Caudate nucleus (tissue), 63 donors: ENCODE measurements at places on chromosomes 2 and 18.
A peak's percentile ranks its signal among the peaks of the same experiment; 100 is the strongest.

- DNase-seq: no peak
Observed at GRCh38 chr2:41949883-41950665, 97.7 kb upstream of the PKDCC start.

- no peak for DNase-seq
Observed at GRCh38 chr18:51383116-51383515, 185.6 kb upstream of the MEX3C start.

- DNase-seq: no peak
Observed at GRCh38 chr2:113965644-113966043, 75.8 kb downstream of the ACTR3 start.

- DNase-seq: no peak
Observed at GRCh38 chr2:69644506-69644979, 1.0 kb upstream of the AAK1 start.

GRCh38 chr2:5316001-5316490 is 376.1 kb upstream of the SOX11 start:
- no peak for DNase-seq

GRCh38 chr18:37395631-37396030 is 170.0 kb downstream of the CELF4 start:
- no peak for DNase-seq

- DNase-seq: no peak
Observed at GRCh38 chr2:230794497-230794896, 70.2 kb upstream of the ITM2C start.

GRCh38 chr2:6421888-6422287 is 443.8 kb downstream of the CMPK2 start:
- no peak for DNase-seq

- DNase-seq: no peak
Observed at GRCh38 chr2:10954416-10954815, 42.7 kb downstream of the KCNF1 start.

DNA sequence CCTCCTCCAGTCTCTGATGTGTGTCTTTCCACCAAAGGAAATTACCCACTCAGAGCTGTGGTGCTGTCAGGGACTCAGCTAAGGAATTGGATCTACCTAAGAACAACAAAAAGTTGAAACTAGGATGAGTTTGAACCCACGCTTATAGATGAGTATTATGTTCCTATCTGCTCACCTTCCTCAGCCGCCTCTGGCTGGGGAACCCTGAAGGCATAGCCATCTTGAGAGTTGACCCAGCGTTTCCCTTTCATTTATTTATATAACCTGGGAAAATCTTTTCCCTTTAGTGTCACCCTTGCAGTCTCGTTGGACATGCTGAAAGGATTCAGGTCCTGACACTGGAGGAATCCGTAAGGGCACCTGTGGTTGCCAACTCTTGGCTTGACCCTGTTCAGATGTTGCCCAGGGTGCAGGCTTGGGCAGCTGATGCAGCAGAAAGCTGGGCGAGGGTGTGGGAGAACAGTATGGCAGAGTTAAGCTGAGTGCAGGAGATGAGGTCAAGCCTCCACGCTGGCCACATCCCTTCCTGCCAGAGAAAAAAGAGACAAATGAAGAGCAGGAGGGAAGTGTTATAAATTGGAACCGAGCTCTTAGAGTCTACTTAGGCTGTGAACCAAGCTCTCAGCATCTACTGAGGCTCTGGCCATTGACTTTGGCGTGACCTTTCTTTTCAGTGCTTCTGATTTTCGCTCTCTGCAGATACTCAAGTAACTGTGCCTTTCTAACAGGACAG is 1.9 kb downstream of the CDH20 start:
- peak; percentile 13 for DNase-seq

DNA sequence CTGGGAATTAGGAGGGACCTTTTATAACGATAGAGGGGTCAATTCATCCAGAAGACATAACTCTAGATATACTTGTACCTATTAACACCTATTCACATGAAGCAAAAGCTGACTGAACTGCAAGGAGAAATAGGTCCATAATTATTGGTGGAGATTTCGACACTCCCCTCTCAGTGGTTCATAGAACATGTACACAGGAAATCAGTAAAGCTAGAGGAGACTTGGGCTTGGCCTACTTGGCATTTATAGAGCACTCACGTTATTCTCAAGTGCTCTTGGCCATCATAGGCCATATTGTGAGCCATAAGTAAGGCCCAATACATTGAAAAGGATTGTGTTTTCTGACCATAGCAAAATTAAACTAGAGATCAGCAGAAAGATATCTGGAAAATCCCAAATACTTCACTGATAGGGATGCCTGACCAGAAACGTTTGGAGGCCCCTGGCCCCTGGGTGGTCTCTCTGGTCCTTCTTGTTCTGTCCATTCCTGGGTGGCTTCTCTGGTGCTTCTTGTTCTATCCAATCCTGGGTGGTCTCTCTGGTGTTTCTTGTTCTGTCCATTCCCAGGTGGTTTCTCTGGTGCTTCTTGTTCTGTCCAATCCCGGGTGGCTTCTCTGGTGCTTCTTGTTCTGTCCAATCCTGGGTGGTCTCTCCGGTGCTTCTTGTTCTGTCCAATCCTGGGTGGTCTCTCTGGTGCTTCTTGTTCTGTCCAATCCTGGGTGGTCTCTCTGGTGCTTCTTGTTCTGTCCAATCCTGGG is 49.0 kb downstream of the SNED1 start:
- DNase-seq: no peak

DNA sequence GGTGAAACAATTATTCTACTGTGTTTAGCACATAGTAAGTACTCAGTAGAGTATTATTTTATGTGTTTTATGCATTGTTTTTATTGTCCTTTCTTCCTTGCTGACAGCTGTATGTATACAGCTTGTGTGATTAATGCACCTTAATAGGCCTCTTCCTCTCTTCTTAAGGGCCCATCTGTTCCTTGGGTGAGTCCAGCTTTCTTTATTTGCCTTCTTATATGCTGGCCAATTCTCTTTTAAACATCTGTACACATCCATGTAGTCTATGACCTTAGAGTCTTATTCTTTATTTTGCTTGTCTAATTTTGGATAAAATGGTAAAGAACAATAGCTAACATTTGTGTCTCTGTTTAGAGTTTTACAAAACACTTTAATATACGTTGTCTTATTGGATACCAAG is 333.7 kb upstream of the MEIS1 start:
- DNase-seq: no peak

DNA sequence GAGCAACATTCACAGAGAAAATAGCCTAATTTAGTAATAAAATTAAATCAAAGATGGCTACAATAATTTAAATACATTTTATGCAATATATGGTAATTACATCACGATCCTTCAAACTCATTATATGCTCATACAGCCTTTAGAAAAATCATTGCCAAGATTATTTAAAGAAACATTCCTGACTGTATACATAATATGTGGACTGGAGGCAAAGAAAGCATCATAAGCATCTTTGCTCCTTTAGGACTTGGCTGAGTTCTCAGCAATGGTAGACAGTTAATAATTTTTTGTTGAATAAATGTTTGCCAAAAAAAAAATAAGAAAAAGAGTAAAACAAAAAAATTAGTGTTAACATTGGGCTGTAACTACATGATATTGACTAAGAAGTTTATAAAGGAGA is 26.9 kb downstream of the NCKAP5 start:
- DNase-seq: no peak

DNA sequence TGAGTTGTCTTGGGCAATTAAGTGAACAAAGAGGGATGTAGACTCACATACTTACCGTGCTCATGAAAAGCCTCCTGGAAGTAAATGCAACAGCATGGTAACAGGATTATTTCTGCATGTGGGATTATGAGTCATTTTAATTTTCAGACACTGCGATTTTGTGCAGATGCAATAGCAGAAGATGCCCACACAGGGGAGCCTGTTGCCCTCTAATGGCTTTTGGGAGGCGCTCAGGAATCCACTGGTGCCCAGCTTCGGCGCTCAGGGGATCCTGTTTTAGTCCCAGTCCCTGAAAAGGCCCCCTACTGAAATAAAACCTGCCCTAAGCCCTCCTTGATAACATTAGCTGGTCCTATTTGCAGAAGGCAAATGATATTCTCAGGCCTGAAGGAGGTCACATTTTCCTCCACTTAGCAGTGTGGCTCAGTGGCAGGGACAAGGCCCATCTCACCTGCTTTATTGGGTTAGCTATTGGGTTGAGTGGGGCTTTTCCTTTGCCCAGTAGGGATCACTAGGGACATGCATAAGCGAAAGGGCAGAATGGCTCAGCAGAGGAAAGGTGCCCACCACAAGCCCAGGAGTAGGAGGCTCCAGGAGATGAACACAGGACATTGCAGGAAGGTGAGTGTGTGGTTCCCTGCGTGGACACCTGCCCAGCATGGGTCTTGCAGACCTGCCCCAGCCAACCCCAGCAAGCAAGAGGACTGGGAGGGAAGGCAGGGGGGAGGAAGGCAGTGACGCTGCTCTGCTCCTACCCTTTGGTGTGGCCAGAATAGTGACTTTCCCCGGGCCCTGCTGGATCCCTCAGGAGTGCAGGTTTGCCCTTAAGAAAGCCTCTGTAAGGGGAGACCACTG is 26.5 kb upstream of the KCNS3 start:
- peak; percentile 19 for DNase-seq

DNA sequence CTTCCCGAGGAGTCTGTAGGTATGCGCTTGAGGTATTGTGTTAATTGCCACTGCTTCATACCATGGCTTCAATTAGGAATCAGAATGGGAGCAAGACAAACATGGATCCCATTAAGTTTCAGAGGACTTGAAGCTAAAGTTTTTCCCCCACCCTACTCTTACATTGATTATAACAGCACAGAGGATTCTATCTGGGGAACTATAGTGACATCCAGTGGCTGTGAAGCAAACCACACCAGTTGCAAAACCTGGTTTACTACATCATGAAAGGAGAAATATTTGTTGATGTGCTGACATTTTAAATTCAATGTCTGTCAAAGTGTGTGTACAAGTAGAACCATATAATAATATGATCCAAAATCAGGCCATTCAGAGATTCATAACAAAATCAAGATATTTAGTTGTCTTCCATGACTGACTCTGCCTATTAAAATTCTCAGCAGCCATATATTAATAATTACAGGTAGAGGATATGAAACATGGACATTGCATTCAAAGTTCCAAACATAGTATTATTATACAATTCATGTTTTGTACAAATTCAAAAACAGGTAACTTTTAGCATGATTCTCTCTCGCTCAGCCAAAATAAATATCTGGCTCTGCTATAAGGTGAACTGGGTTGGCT is 82.9 kb downstream of the GRB14 start:
- DNase-seq: no peak

DNA sequence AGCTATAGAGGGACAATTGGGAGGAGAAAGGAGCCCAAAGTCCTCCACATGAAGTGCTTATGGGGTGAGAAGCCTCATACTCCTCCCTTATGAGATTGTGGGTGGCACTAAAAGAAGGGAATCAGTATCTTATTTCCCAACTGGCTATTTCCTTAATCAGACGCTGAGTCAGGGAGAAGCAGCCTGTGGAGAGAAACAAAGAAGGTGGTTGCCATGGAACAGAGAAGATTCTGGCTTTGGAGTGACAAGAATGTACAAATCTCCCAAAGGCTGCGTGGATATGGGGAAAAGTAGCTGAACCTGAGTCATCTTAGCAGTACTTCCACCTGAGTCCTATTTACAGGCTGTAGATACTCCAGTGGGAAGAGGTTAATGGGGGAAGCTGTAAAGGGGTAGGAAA is 115.8 kb upstream of the CWC22 start:
- DNase-seq: no peak

GRCh38 chr2:204226305-204226880 is 289.8 kb downstream of the ICOS start:
- no peak for DNase-seq

DNA sequence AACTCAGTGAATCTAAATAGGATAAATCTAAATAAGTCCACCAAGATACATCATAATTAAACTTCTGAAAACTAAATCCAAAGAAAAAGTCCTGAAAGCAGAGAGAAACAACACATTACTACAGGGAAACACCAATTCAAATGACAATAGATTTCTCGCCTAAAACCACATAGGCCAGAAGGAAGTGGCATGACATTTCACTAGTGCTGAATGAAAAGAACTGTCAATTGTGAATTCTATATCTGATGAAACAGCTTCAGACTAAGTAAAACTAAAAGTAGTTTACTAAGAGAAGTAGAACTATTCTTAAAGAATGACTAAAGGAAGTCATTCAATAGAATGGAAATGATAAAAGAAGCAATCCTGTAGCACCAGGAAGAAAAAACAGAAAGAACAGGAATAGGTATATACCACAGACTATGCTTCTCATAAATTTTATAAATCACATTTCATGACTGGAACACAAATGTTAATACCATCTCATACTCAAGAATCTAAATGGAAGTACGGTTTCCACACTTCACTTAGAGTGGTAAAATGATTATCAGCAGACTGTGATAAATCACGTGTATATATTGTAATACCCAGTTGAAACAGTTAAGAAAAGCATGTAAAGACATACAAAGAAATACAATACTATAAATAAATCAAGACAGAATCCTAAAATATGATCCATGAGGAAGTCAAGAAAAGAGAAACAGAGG is 46.4 kb downstream of the ASXL2 start:
- DNase-seq: no peak

GRCh38 chr2:216987252-216987821 is 127.5 kb upstream of the TNP1 start:
- no peak for DNase-seq

DNA sequence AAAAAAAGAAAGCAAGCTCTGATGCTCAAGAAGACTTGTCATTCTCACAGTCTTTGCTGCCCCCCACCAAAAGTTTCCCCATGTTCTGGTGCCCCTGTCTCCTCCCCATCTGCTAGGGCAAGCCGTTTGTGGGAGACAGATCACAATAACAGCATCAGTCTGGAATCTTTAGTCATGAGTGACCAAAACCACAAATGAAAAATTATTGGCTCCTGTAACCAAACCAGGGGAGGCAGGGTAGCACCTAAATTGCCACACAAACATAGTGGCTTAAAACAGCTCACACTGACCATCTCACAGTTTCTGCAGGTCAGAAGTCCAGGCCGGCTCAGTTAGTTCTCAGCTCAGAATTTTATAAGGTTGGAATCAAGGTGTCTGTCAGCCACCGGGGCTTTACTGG is 9.1 kb upstream of the B3GNT7 start:
- DNase-seq: no peak

DNA sequence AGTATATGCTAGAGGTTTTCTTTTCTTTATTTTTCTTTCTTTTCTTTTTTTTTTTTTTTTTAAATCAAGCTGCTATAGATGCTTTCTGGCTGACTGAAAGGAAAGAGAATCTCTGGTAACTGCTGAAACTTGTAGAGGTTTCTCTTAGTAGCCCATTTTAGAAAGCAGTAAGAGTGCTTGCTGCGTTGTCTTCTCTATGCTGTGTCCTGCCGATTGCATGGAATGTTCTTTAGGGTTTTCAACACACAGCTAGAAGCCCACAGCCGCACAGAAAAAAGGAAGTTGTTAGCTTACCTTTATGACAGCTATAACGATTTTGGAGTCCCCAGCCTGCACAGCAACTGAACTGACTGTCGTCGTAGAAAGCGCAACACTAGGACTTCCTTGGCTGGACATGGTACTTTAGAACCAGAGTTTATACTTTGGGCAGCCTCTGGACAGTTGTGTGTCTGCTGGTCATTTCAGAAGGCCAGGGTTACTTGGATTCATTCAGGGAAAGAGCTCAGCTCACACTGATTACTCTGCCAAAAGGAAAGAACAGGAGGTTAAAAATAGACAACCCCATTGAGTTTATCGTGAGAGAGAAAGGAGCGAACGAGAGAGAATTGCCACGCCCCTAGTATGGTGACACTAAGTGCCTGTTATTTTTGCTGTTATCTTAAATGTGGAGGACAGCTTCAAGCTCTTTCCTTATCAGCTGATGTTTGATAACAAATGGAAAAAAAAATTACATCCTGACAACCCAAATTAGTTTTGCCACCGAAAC is at the start of gene CCDC141:
TSS of gene CCDC141 (minus strand) at position 592 of the 766 bp plus-strand sequence. CDS start at position 396, 196 bp downstream.
- DNase-seq: no peak

- DNase-seq: no peak
Observed at GRCh38 chr2:216274194-216274840, 98.0 kb downstream of the MARCHF4 start.

- no peak for DNase-seq
Observed at GRCh38 chr18:79603321-79604204, 76.0 kb upstream of the CTDP1 start.
